Glomerular endothelial cell (primary cell): ENCODE measurements at places on chromosomes 7 and 10.

GRCh38 chr7:32042900-32043299 lies 27.3 kb downstream of the PDE1C start:
- no peak for DNase-seq

DNA sequence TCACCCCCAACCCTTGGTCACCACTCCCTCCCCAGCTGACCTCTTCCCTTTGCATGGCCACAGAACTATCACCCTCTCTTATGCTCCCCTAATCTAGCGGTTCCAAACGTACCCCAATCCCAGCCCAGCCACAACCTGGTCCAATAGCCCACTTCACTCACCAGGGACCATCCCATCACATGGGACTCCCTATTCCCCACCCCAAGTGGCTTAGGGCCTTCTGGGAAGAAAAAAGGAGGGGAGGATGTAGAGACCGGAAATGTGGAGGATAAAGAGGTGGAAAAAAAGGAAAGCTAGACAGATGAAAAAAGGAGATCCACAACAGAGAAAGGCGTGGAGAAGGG lies 30.3 kb upstream of the PAX2 start:
- DNase-seq = no peak

DNA sequence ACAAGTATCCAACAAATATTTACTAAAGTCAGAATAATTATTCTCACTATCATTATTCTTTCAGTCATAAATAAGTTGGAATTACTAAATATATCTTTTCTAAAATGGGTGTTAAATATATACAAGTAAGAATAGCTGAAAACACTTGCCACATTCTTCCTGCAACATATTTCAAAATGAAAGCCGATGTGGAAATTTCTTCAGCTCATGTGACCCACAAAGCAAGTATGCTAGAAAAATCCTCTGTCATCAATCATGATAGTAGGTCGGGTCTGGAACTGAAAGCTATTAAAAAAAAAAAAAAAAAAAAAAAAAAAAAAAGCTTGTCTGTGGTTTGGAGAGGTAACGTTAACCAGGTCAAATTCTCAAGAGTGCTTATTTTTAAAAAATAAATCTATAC lies 344.7 kb downstream of the NEBL start:
- DNase-seq = no peak

- no peak for DNase-seq
Observed at GRCh38 chr7:132410385-132410784, 165.9 kb downstream of the PLXNA4 start.

GRCh38 chr10:84654671-84655070 lies 326.3 kb downstream of the CCSER2 start:
- no peak for DNase-seq

GRCh38 chr10:31709476-31709875 lies 219.2 kb downstream of the ARHGAP12 start:
- DNase-seq = no peak

GRCh38 chr10:32318476-32318896 lies 28.5 kb downstream of the EPC1 start:
- DNase-seq = no peak

- DNase-seq = no peak
Observed at GRCh38 chr7:92648067-92648466, 57.9 kb upstream of the FAM133B start.

DNA sequence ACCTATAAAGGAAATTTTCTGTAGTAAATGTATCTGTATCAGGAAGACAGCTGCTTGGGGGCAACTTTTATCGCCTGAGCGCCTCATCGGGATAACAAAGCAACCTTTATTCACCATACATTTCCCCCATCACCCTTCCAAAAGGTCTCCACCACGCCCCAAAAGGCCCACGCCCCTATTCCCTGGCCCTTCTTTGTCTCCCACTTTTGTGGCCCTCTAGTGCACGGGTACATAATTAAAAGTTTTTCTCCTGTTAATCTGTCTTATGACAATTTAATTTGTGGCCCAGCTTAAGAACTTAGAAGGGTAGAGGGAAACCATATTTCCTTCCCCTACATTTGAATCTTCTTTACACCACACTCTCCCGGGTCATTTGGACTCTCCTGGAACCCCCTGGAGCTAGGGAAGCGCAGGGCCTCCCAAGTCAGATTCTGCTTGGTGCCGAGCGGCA lies 625 bp downstream of the RP9 start:
- no peak for DNase-seq
